ENCODE measurements at places on chromosomes 7 and 10.

DNA sequence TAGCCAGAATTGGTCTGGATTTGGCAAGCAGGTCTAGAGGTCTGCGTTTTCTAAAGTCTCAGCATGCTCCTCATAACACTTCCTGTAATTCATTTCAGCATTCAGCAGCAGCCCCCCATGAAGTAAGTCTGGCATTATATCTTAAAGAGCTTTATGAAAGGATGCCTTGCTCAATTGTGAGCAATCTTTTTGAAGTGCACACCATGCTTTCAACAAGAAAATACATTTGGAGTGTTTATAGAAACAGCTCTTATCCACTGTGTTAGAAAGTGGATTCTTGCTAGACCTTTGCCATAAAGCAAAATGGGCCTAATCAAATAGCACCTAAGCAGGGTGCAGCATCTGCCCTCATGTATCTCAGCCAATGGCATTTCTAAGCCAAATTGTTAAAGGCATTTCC, 378.0 kb upstream of the AKR1E2 start:
- no peak for DNase-seq

- no peak for DNase-seq
These were observed 17.1 kb downstream of the PLXDC2 start for GRCh38 chr10:19833170-19833824.

DNA sequence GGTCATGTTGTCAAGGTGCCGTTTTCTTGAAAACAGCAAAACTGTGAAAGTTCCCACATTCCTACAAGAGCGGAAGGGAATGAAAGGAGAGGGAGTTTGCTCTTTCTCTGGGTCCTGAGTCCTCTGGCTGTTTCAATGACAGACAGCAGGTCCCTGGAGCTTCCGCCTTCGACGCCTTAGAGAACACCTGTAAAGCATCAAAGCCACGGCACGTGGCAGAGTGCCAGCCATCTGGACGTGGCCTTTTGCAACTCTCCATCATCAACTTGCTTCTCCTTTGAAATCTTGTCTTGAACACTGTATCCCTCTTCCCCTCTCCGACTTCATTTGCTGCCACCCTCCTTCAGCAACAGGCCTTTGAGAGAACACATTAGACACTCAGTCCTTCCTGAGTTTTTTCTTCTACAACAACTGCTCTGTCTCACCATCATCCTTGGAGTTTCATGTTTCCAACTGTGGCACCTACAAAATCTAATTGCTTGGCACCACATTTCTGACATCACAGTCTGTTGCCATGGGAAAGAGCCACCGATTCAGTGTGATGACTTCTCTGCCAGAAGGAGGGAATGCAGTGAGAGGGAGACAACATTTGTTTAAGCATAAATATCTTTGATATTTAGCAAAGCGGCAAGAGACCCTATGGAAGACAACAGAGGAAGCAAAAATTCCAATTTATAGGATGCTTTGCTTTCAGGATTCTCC, 204.9 kb upstream of the PTER start:
- DNase-seq: no peak

GRCh38 chr7:142771353-142771723, 568 bp downstream of the PRSS2 start:
- no peak for DNase-seq

- no peak for DNase-seq
These were observed 428.5 kb downstream of the RPS24 start for GRCh38 chr10:78462176-78462575.

- DNase-seq: no peak
These were observed 110.9 kb downstream of the MAPK8 start for GRCh38 chr10:48417374-48417773.

GRCh38 chr7:107251963-107252362, 83.2 kb downstream of the HBP1 start:
- DNase-seq: no peak

DNA sequence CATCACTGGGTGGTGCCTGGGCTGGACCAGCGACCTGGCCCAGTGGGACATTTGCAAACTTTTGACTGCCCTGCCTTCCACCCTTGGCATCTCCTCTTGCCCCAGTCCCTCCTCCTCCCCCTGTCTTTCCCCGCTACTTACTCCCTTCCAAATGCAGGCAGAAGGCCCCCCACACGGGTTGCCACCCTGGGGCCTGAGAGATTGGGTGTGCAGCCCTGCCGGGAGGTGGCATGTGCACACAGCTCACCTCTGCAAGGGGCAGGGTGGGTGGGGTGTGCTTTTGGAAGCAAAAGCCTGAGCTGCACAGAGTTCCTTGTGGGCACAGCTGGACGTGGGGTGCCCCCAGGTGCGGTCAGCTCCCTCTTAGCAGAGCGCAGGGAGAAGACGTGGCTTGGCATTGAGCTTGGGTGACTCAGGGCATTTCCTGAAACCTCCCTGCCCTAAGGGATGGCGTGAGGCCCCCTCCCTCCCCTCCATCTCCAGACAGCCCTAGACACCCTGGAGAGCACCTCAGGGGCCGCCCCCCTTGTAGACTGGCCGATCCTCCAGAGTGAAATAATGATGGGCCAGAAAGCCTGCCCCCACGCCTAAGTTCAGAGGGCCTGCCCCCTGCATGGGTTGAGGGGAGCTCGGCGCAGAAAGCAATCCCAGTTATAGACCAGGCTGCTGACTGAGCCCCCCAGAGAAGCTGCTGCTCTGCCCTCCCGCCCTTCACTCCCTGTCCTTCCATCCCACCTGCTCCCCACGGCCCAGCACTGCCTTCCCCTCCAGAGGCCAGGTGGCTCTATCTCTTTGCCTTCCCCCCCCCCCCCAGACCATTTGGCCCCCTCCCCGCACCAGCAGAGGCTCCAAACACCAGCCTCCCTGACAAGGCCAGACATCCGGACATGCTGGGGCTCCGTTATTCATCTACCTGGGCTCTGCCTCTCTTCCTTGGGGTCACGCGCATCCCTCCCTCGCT, 2.3 kb upstream of the SHH start:
- no peak for DNase-seq

GRCh38 chr7:67619175-67619574, 622.5 kb downstream of the TYW1 start:
- no peak for DNase-seq

DNA sequence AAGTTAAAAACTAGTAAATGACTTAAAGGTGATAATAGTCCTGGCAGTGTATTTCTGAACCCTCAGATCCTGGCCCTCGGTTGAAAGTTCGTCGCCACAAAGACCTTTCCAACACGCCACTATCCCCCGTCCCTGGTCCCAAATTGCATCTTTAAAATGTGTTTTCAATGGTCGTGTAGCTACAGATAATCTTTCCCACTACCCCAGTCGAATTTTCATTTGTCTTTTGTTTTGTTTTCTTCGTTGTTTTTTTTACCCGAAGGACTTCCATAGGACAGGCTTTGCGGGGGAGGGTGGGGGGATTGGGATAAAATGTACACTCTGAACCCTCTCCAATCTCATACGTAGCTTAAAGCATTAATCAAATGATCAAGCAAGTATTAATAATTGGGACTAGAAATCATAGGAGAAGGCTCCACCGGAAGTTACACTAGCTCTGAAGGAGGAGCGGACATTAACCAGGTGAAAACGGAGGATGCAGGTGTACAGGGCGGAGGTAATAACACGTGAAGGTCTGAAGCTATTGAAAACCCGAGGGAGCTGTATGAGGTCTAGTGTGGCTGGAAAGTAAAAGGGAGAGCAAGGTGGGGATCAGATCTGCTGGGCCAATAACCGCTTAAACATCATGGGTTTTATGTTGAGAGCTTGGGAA, 32.8 kb upstream of the PHF14 start:
- DNase-seq: no peak

DNA sequence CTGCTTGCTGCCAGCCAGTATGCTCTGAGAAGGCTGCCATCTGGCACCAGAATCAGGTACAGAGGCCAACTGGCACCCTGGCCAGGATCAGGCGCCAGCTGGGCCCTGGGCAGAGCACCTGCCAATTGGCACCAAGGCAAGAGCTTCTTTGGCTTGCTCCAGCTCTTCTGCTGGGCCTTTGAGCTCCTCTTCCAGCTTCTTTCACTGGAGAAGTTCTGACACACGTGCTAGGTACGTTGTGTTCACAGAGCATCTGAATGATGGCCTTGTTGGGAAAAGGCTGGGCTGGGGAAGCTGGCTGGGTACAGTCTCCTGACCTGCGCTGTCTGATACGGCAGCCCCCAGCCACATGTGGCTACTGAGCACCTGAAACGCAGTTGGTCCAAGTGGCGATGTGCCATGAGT, 31.7 kb upstream of the OPALIN start:
- no peak for DNase-seq

- no peak for DNase-seq
These were observed 311.4 kb upstream of the AKR1E2 start for GRCh38 chr10:4514445-4515108.

- DNase-seq: no peak
These were observed 215.8 kb downstream of the SKAP2 start for GRCh38 chr7:26648554-26648953.

DNA sequence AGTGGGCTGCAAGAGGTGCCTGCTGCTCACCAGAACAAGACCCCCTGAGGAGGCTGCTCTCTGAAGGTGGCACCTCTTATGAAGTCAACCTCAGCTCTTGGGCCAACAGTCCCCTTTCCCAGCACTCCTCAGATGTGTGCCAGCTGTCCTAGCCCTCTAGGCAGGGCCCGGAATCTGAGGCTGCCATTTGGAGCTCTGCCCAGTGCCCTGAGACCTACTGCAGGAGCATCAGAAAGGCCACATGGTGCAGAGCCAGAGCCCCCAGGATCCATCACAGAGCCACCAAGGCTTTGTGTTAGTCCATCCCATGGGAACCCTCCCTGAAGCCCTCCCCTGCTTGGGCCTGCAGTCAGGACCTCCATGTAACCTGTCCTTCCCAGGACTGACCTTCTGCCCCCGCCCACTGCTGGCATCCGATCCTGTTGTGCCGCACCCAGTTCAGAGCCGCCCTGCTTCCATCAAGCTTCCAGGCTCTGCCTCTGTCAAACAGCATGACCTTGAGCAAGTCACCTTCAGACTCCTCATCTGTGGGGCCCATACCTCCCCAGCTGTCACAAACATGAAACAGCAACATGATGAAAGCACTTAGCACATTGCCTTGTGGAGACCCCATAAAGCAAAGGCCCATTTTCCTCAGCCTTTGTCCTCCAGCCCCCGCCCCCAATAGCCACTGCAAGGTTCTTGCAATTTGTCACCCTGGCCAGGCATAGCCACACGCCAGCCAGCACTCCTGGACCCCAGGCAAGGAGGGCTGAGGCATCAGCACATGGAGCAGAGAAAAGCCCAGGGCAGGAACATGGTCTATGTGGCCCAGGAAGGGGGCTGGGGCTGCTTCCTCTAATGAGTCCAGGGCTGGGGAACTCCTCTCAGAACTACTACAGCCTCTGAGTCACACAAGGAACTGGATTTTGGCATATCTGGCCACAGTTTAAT, 51.7 kb downstream of the GRID1 start:
- DNase-seq: no peak

- DNase-seq: no peak
These were observed 147.8 kb upstream of the UNC5B start for GRCh38 chr10:71064413-71065118.

GRCh38 chr7:104652865-104653264, 324.5 kb downstream of the LHFPL3 start:
- DNase-seq: no peak

GRCh38 chr7:82126576-82126975, 317.0 kb downstream of the CACNA2D1 start:
- no peak for DNase-seq

GRCh38 chr7:85130702-85131101, 56.2 kb downstream of the SEMA3D start:
- DNase-seq: no peak

GRCh38 chr10:44874166-44874565, 37.0 kb upstream of the TMEM72 start:
- DNase-seq: no peak

GRCh38 chr7:32161708-32162107, 91.5 kb upstream of the PDE1C start:
- DNase-seq: no peak

DNA sequence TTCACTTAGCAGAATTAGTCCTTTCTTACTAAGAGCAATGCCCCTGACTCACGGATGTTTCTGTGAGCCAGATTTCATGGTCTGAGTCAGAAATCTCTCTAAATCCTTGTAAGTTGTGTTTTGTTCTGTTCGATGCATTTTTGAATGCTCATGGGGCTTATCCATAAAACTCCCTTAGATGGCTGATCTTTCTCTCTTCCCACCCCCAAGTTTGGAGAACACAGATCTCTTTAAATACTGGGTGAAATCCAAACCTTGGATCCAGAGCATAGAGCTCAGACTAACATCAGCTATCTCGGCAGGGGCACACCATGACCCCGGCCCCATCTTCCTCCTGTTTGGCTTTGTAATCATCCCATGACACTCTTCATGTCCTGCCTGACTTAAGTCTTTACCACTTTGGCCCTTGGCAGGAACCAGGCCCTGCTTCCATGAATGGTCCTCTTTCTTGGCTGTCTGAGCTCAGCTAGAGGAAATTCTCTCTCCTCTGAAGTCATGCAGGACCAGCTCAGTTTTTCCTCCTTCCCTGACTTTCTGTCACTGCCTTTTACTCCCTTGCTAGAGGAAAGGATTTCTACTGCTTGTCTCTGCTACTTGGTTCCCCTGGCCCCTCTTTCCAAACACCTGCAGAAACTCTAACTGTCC, 120.4 kb upstream of the RAB11FIP2 start:
- DNase-seq: no peak

DNA sequence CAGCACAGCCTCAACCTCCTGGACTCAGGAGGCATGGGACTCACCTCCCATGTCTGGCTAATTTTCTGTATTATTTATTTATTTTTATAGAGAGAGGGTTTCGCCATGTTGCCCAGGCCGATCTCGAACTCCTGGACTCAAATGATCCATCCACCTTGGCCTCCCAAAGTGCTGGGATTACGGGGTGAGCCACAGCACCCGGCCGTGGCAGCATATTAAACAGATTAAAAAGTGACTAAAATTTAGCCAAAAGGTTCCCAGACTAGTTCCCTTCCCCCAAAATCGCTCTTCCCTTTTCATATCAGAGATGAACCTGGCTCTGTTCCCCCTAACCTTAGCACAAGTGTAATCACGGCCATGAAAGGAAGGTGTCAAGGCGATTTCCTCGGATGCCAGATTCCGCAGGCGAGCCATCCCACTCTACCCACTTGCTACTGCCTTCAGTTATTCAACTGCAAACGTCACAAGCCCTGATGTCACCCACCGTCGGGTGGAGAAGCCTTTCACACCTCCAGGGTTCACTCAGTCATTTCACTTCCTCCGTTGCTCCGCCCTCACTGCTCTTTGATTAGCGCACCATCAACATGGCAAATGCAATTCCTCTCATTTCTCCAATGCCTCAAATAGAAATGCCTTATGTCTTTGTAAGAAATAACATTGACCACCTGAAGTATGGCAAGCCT, 104.7 kb upstream of the RHEB start:
- peak; percentile 11 for DNase-seq

DNA sequence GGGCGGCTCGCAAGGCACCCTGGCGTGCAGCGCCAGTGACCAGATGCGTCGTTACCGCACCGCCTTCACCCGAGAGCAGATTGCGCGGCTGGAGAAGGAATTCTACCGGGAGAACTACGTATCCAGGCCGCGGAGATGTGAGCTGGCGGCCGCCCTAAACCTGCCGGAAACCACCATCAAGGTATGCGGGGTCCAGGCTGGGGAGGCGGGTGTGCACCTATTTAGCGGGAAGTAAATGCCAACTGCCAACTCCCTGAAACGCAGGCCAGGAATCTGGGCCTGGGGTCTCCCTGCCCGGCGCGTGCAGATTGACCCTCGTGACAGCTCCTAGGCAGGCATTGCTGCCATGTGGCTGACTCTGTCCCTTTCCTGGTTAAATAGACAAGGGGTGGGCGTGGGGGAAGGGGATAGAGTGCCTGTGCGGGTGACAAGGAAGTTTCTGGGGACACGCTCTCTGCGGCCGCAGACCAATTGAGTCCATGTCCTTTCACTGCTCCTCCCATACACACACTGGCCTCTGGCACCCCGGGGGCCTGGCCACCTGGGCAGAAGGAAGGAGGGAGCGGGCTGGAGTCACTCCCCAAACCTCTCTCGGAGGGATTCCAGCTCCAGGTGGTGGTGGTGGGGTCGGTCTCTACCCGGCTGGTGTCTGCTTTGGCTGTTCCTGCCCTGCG, 2.7 kb downstream of the EVX1 start:
- no peak for DNase-seq
